ENCODE measurements at places on chromosomes 5 and 9.

DNA sequence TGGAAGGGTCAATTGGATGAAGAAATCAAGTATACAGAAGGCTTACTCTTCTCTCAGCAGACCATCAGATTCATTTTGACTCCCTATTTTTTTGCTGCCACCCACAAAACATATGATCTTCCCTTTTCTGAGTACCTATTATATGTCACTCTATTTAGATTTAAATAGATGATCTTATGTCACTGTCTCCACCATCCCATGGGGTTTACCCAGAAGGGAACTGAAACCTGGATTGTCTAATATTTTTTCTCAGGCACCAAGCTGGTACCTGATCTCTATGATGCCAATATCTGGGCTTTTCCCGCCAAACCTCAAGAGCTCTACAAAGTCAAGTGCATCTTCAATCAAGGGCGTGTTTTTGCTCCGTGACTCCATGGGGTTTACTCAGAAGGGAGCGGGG lies 118.7 kb downstream of the GAS1 start:
- DNase-seq = no peak

- no peak for DNase-seq
Observed at GRCh38 chr9:70510157-70510770, 95.8 kb upstream of the KLF9 start.

- no peak for DNase-seq
Observed at GRCh38 chr9:3151672-3152576, 308.0 kb upstream of the PUM3 start.

DNA sequence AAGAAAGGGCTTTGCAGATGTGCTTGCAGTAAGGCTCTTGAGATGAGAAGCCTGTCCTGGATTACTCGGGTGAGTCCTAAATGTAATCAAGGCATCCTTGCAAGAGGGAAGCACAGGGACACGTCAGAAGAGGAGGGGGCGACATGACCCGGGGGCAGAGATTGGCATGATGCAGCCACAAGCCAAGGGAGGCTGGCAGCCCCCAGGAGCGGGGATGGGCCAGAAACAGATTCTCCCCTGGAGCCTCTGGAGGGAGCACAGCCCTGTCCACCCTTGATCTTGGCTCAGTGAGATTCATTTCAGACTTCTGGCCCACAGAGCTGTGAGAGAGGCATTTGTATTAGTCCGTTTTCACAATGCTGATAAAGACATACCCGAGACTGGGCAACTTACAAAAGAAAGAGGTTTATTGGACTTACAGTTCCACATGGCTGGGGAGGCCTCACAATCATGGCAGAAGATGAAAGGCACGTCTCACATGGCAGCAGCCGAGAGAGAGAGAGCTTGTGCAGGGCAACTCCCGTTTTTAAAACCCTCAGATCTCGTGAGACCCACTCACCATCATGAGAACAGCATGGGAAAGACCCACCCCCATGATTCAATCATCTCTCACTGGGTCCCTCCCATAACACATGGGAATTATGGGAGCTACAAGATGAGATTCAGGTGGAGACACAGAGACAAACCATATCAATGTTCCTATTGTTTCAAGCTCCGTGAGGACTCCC lies 76.1 kb downstream of the ADAMTS2 start:
- DNase-seq = no peak

- no peak for DNase-seq
Observed at GRCh38 chr9:82894961-82895821, 167.8 kb downstream of the RASEF start.

GRCh38 chr5:141039061-141039460 lies 12.1 kb upstream of the PCDHB1 start:
- no peak for DNase-seq

DNA sequence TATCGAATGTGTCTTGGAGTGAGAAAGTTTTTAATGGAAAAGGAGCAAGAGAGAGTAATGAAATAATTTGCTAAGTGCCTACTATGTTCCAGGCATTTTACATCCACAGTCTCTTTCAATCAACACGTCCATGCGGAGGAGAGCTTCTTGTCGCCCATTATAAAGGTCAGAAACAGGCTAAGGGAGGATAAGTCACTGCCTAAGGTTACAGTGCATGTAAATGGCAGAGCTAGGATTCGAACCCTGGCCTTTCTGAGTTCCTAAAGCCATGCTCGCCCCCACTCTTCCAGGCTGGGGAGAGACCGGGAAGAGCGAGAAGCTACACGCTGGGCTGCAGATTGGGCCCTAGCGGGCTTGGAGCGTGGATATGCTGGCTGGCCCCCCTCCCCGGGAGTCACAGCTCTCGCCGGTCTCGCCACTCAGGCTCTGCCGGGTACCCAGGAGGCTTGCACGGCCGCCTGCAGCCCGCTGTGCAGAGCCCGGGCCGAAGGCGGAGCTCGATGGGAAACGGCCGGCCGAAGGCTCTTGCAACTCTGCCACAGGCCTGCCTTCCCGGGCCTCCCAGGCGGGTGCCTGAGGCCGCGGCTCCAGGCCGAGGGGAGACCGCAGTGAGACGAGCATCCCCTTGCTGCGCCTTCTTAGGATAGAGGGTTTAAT lies 775 bp upstream of the LHX2 start:
- DNase-seq = no peak

GRCh38 chr5:61588216-61588615 lies 256.2 kb downstream of the ZSWIM6 start:
- no peak for DNase-seq

DNA sequence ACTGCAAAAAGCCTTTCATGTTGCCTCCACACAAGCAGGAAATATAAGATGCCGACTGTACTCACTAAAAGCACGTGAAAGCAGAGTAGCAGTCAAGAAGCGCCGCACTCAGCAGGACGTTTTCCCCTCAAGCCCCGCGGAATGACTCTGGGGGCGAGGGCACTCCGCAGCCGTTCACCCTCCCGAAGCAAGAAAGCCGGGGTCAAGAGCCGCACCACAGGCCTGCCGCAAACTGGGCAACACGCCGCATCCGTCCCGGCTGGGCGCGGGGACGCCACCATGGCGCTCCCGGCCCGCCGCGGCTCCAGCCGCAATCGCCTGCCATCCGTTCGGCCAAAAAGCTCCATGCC lies 364 bp downstream of the RPS6 start:
- no peak for DNase-seq

DNA sequence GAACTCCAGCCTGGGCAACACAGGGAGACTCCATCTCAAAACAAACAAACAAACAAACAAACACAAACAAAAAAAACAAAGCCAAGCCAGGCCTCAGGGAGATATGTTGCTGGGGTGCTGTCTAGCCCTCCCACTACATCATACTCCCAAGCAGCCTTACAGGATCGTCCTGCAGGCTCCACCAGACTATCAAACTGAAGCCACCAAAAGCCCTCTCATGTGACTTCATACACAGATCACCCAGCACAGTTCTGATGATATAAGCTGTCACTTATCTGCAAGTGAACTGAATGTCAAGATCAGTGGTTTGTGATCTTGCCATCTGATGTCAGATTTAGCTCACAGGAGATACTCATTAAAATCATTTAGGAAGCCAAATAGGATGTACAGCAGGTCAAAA lies 43.3 kb downstream of the WDR41 start:
- DNase-seq = no peak

DNA sequence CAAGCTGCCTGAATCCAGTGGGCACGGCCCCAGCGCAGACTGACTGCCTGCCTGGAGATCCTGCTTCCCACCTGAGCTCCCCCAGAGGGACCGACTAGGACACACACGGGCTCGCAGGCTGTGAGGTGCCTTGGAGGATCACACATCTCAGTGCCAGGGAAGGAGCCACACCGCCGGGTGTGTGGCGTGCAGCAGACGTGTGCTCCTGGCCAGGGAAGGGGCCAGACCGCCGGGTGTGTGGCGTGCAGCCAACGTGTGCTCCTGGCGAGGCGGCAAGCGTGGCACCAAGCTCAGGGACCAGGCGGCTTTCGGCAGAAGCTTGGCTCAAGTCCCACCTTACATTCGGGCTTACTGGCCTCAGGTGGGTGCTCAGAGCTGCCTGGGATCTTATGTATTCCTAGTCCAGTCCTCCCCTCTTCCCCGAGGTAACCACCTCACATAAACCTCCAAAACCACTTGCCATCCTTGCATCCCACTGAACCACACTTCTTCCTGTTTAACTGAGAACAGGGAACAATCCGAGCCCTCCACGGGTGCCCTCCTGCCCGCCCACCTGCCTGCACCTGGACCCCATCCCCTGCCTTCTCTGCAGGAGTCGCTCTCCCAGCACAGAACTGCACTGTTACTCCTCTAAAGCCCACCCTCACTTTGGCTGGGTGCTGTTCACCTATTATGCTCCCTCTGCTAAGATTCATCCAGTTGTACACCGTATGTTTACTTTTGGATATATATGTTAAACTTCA lies 22.4 kb upstream of the MRNIP start:
- DNase-seq = no peak

GRCh38 chr5:43042626-43043399 lies 2.7 kb upstream of the ANXA2R start:
- DNase-seq = peak; percentile 40

- DNase-seq = peak; percentile 65
Observed at GRCh38 chr5:463952-464351, 21.0 kb downstream of the EXOC3 start.

DNA sequence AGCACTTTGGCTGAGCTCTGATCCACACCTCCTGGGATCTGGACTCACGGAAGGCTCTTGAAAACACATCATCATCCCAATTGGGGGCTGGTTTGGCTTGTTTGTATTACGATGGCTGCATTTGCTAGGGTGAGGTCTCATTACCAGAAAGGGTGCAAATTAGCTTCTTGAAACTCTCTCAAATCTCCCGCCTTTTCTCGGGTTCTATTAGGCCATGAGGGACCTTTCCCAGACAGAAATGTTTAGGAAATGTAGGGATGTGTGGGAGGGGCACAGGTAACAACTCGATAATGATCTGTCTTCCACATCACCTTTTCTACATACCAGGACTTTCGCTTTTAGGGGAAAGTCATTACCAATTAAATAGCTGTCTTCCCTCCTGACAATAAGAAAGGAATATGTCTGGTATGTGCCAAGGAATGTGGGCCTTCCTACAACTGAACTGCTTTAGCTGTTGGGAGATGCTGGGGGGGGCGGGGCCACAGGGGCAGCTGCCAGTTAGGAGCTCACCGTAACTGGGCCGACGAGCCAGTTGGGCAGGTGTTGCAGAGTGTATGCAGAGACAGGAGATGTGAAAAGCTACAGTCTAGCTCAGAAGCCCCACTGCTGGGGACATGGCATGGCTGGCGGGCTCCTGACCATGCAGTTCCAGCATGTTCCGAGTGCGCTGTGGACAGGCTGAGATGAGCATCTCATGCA lies 71.2 kb downstream of the AK8 start:
- no peak for DNase-seq

DNA sequence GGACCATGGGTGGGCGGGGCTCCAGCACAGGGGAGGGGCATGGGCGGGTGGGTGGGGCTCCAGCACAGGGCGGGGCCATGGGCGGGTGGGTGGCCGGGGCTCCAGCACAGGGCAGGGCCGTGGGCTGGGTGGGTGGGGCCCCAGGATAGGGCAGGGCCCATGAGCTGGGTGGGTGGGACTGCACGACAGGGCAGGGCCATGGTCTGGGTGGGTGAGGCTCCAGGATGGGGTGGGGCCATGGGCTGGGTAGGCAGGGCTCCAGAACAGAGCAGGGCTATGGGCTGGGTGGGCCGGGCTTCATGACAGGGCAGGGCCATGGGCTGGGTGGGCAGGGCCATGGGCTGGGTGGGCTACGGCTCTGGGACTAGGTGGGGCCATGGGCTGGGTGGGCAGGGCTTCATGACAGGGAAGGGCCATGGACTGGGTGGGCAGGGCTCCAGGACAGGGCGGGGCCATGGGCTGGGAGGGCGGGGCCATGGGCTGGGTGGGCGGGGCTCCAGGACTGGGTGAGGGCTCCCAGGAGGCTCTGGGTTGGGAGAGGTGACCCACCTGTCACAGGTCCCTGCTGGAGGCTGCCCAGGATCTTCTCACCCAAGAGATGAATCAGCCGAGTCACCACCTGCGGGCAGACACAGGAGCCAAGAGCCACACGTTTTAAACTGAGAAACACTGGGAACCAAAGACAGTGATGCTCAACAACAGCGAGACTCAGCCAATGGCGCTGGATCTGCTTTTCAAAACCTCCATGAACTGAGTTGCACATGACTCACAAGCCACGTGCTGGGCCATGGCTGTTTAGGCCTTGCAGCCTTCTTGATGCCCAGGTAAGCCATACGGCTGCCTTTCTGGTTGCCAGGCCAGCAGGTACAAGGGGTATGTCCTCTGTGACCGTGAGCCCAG lies 33.6 kb upstream of the NSMF start:
- no peak for DNase-seq

DNA sequence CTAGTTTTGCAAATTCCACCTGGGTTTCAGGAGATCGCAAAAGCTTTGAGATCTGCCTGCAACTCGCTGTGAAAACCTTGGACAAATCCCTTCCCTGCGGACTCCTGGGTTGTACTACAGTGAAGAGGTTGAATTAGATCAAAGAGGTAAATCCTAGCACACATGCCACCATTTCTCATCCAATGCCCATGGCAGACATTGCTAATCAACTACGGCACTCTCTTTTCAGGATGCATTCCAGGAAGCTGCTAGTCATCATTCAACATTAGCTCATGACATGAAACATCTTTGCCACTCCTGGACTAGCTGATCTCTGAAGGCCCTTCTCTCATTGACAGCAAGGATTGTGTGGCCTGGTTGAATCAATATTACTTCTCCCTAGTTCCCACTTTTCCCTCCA lies 46.1 kb downstream of the PCDH1 start:
- DNase-seq = no peak

GRCh38 chr9:70044490-70045307 lies 1.1 kb downstream of the MAMDC2 start:
- DNase-seq = no peak

- DNase-seq = no peak
Observed at GRCh38 chr5:150500328-150500841, 7.5 kb upstream of the NDST1 start.

GRCh38 chr5:6673031-6673430 lies 39.8 kb downstream of the SRD5A1 start:
- no peak for DNase-seq

DNA sequence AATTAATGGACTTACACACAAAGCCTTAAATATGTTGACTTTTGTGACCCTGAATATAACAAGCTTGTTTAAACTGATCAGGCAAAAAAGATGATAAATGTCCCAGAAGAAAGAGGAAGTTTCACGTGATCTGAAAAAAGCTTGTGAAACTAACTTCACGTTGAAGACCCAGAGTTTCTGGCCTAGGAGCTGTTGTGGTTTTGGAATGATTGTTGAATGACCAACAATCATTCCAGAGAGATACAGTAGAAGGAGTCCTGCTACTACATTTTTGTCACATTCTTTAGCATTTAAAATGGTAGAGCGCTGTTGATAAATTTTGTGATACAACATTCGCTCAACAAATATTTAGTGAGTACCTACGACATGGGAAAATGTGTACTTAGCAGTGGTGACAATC lies 143.1 kb upstream of the FBN2 start:
- no peak for DNase-seq

DNA sequence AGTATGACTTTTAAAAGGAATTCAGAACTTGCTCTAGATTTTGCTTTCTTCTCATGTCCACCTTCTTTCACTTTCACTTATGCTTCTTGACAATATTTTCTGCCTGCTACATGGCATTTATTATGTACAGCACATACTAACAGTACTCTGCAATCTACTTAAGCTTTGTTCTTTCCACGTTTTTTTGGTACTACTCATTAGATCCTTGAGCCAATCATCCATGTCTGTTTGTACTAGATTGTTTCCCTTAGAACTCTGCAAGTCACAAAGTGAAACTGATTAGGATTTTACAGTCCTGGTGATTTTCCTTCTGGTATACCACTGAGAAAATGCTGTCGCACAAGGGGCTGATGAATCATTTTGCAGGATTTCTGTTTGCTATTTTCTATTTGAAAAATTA lies 78.3 kb downstream of the PARP8 start:
- no peak for DNase-seq
